ENCODE measurements at places on chromosomes 2 and 18. TPM values are rescaled to one million over a fixed set of nuclear protein-coding genes. Genes with fewer than 3 reads are reported as not detected.

DNA sequence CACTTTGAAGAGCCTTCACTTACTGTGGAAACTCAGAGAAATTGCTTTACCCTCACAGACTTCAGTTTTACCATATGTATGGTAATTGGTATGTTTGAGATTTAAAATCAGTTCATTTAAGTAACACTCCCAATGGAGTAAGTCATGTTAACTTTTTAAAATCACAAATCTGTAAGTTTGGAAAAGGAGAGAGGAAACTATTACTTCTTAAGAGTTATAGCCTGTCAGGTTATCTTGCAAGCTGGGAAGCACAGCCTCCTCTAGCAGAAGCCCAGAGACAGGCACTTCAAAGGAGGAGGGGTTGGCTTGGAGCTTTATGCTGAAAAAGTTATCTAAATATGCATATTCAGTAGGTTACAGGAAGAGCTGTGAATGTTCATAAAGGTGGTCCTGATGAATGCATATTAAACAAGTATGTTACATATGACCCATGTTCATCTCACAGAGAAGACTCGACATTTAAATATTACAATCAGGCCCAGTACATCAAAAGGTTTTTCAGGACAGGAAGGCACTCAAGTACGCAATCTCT lies 102.5 kb downstream of the XRCC5 start:
- no peak overlapping the region for H3K4me3 ChIP-seq
- peaks cover 24% of the 10 kb centered on the region for H3K4me1 ChIP-seq
- peaks cover 26% of the 10 kb centered on the region for H3K36me3 ChIP-seq
- no peak overlapping the region for H3K27ac ChIP-seq

- H3K27me3 ChIP-seq, result no peaks in the 10 kb centered on the region
- peaks cover 16% of the 10 kb centered on the region for H3K36me3 ChIP-seq
- DNase-seq, result no peak
Measured at GRCh38 chr2:47050762-47051161, 104.3 kb downstream of the STPG4 start.

DNA sequence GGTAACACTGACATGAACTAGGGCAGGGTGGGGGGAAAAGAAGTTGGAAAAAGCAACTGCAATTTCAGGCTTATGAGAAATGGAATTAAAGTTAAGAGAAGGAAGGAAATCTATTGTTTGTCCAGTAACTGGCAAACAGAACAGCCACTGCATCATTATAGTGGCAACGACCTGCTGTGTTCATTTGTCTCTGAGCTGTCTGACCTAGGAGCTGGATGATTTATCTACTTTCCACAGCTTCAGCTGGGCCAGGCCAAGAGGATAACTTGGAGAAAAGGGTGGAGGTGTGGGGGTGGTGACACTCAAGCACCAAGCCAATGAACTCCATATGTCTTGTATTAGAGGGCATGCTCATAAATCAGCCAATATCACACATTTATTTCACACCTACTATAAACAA lies 291.5 kb upstream of the KLHL29 start:
- no peaks in the 10 kb centered on the region for H3K27me3 ChIP-seq
- no peaks in the 10 kb centered on the region for H3K4me1 ChIP-seq
- no peak overlapping the region for H3K27ac ChIP-seq
- no peaks in the 10 kb centered on the region for H3K36me3 ChIP-seq
- no peak overlapping the region for H3K4me3 ChIP-seq
- DNase-seq, result no peak

GRCh38 chr2:128442053-128442751 lies 123.5 kb upstream of the HS6ST1 start:
- no peaks in the 10 kb centered on the region for H3K36me3 ChIP-seq
- no peaks in the 10 kb centered on the region for H3K4me1 ChIP-seq
- no peak overlapping the region for H3K27ac ChIP-seq
- no peak overlapping the region for H3K4me3 ChIP-seq

- H3K27ac ChIP-seq, result no peak overlapping the region
- H3K4me1 ChIP-seq, result no peaks in the 10 kb centered on the region
- H3K4me3 ChIP-seq, result no peak overlapping the region
- DNase-seq, result peak; percentile 11
- H3K36me3 ChIP-seq, result no peaks in the 10 kb centered on the region
Measured at GRCh38 chr2:179622112-179622511, 239.3 kb downstream of the ZNF385B start.

DNA sequence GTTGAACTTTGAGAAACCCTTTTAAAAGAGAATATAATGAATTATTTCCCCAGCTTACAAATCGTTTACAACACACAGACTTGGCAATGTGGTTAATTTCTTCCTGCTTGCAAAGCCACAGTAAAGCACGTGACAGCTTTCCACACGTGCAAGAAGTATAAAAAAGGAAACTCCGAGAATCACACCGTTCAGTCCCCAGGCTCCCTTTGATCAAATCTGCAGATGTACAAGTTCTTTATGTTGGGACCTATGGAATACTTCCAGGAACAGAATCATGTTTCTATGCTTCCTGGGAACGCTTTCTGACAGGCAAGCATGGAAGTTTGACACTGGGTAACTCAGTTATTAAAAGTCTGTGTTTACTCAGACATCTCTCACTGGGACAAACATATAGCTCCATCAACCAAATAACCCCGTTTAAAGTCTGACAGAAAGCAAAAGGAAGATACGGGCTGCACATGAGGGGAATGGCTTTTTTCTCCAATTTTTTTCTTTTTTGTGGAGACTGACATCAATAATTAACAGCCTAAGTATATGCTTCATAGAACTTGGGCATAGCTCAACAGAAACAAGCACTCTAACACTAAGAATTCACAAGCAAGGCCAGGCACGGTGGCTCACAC lies 134.8 kb downstream of the EIPR1 start:
- H3K4me1 ChIP-seq, result no peaks in the 10 kb centered on the region
- DNase-seq, result no peak
- H3K4me3 ChIP-seq, result no peak overlapping the region
- no peaks in the 10 kb centered on the region for H3K36me3 ChIP-seq
- H3K27me3 ChIP-seq, result no peaks in the 10 kb centered on the region

DNA sequence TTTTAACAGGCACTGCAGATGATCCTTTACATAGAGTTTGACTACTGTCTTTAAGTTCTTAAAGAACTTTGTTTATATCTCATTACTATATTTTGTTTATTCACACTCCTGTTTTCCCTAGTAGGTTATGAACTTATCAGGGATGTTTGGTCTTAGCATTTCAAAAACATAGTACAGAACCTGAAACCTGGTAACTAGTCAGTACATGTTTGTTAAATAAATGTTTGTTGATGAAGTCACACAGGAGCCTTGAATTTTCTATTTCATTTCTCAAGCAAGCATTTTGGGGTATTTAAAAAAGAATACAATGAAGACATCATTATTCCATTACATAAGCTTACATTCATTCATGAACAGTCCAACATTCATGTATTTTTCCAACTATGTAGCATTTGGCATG lies 280.3 kb upstream of the ZSWIM2 start:
- no peak overlapping the region for H3K27ac ChIP-seq
- H3K36me3 ChIP-seq, result no peaks in the 10 kb centered on the region
- DNase-seq, result no peak
- no peaks in the 10 kb centered on the region for H3K4me1 ChIP-seq
- H3K27me3 ChIP-seq, result peaks cover 11% of the 10 kb centered on the region

DNA sequence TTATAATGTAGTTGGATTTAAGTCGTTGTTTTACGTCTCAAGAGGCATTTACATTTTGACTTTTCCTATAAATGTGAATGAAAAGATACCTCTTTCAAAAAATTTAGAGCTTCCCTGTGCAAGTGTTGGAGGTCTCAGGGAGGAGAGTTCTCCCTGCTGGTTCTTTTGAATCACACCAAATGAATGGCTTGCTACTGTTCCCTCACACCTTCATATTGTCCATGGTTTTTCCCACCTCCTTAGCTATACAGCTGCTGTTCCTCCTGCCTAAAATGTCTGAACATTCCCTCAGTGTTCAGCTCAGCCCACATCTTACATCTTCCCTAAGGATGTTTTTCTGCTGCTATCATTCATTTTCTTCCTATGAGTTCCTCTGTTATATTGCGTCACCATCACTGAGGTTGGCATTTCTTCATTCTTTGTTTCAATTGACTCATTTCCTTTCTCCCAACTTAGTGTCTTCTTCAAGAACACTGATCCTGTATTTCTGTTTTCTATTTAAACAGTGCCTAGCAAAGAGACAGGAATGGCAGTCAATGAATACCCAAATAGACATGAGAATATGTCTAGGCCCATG lies 46.0 kb downstream of the COX7A2L start:
- no peak overlapping the region for H3K27ac ChIP-seq
- H3K27me3 ChIP-seq, result no peaks in the 10 kb centered on the region
- peak; percentile 68 for DNase-seq

The EGR4 gene
- not detected for total RNA-seq

The ZNF396 gene
- total RNA-seq, result 0.95 TPM
